ENCODE measurements at places on chromosomes 6 and 20.
A peak's percentile ranks its signal among the peaks of the same experiment; 100 is the strongest.

DNA sequence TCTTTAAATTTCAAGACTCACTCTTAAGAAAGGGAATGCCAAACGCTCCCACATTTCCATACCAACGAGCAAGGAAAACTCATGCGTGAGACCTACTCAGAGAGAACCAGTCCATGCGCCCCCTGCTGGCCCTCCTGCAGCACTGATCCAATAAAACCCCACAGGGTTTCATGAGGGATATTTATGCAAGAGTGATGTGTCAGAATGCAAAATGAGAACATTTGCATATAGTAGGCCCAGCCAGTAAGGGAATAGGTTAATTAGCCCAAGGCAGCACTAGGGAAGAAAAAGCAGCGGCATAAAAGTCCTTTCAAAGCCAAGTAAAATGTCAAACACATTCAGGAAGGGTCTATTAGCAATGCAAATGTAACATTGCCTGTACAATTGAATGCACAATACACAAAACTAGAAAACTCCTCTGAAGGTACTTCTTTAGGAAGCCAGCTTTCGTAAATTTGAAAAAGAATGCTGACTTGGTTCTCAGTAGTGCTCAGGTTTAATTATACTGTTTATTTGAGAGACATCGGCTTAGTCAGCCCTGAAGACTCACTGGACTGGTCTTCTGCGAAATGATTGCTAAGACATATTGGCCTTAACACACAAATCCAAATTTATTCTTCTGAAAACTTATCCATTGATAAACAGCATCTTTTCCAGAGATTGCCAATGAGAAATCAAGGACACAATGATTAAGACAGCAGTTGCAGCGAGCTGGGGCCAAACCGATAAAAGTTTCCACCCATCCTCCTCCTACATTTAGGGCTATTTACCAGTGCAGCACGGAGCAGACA, 93.2 kb downstream of the GMPR start:
- peak; percentile 91 for DNase-seq

GRCh38 chr6:30895343-30895742, 11.0 kb downstream of the DDR1 start:
- no peak for DNase-seq

DNA sequence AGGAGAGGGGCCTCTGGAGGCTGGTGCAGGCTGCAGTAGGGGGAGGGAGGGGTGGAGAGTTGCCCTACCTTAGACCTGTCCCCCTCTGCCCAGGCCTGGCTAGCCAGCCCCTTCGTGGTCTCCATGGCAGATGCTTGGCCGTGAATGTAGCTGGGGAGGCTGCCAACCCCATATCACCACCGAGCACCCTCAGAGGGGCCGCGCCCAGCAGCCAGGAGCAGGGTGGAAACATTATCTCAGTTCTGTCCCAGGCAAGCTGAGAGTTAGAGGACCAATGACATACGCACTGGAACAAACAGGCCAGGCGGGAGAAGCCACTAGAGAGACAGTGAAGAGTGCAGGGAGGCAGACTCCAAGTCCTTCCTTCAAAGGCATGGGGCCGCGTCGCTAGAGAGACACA, 66.5 kb downstream of the LRFN2 start:
- no peak for DNase-seq

- DNase-seq, result no peak
These were observed 2.6 kb downstream of the CD164 start for GRCh38 chr6:109379711-109380110.

DNA sequence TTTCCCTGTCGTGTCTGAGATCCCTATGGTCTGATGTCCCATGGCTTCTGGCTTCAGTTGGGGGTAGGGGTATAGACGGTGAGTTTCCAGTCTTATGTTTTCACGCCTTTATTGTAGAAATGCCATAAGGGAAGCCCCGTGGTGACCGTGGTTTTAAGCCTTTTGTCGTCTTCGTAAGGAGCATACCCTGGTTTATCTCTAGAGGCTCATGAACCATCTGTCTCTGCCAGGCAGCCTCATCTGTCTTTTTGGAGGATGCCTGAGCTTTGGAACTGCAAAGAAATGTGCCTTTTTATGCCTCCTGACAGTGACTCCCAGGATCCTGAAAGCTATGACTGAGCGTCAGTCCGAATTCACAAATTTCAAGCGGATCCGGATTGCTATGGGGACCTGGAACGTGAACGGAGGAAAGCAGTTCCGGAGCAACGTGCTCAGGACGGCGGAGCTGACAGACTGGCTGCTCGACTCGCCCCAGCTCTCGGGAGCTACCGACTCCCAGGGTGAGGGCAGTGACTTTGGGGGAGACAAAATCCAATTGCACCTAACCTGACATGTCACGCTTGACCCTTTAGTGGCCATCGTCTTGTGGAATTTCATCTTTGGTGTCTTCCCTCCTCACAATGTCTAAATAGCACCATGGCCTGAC, 84.6 kb downstream of the SYNJ2 start:
- DNase-seq, result no peak

DNA sequence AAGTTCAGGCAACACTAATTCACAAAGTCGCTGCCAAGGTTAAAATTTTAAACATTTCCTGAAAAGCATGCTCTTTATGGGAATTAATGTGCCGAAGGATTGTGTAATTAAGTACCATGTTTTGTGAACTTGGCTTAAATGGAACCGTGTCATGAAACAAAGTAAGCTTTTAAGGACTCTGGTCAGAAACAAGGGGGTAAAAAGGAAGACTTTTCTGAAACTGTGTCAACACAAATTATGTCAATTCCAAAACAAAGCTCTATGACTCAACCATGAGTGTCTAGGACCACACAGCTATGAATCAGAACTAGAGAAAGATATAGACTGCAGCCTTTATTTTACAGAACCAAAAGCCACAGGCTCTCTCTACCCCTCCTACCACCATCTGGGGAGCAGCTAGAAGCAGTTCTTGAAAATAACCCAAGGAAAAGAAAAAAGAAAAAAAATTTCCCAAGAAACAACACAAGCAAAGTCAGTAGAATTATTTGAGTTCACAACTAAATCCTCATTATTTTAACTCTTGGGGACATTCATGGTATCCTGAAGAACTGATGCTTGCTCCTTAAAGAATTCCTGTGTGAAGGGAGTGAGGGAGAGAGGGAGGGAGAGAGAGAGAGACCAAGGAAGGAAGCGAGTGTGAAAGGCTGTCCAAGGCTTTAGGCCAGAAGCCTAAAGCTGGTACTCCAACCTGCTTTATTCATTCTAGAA, 81.9 kb downstream of the ZMYND8 start:
- no peak for DNase-seq
